ENCODE measurements at places on chromosomes 5 and 9.

- DNase-seq, result no peak
Measured at GRCh38 chr9:112669326-112669725, 48.6 kb downstream of the INIP start.

DNA sequence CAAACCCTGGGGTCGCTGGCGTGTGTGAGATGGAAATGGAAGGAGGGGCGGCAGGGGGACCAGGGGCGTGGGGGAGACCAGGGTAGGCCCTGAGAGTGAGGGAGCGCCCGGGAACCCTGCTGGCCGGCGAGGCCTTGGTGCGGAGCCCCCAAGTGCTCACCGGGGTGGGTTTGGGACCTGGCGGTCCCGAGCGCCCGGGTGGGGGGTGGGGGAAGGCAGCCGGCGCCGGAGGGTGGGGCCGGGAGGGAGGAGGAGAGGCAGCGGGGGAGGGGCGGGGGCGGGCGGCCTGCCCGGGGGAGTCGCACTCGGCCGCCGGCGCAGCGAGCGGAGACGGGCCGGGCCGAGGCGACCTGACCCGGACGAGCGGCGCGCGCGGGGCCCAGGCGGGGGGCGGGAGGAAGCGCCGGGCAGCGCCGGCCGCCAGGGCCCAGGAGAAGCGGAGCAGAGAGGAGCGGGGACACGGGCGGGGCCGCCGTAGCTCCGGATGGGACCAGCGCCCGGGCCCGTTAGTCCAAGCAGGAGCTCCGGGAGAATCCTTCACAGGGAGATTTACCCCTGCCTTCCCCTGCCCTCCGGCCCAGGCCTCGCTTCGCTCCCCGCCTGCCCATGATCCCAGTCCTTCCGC is at the start of gene NPR2:
TSS of gene NPR2 (plus strand) at position 295 of the 625 bp plus-strand sequence. CDS start 818 bp downstream, outside the sequence.
- no peak for DNase-seq

DNA sequence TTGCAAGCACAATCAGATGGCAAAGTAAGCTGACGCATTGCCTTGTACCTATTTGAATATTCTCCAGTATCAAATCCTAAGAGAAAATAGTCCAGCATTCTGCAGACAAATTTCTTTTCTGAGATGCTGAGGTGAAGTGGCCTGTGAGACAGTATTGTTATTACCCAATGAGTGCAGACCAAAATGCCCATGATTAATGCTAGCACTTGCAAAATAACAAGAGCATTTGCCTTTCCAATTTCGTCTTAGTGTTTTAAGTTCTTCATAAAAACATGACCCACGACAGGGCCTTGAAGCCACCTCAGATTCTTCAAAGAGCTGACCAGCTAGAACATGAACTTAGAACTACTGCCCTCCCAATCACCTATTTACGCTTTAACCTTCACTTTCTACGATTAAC is 2.6 kb upstream of the IQGAP2 start:
- no peak for DNase-seq

- no peak for DNase-seq
Measured at GRCh38 chr5:138011991-138012390, 20.9 kb downstream of the FAM13B start.

DNA sequence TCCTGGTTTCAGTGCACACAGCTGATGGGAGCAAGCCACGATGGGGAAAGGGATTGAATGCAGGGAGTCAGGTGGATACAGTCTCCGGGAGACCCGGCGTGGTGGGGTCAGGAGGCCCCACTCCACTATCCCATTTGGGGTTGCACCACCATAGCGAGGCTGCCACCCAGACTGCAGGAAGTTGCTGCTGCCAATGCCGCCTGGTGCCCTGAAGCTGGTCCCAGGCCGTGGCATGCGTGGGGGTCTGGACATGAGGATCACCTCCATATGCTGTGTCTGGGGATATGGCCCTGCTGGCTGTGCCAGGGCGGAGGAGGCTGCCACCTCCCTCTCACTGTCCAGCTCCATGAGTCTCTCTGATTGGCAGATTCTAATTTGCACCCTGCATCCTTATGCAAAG is 45.3 kb downstream of the COL5A1 start:
- DNase-seq, result no peak

GRCh38 chr9:91418215-91418610 is 5.4 kb downstream of the NFIL3 start:
- no peak for DNase-seq

DNA sequence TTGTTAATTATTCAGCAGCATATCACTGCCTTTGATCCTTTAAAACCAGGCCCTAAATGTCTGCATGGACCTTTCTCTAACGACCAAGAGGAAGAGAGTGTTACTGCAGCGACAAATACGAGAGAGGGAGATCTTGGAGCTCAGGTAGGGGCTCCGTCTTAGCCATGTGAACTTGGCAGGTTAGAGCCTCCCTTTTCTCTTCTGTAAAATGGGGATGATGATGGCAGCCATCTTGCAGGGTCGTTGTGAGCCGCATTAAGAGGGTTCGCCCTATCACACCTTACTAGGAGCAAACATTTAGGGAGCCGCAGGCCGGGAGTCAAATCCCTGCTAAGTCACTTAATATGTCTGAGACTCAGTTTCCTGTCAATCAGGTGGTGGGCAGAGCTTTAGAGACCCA is 1.6 kb downstream of the ENG start:
- DNase-seq, result no peak
